Globus pallidus (tissue), 1 donor: ENCODE measurements at places on chromosomes 12 and 14.

GRCh38 chr12:23816394-23816851 lies 133.0 kb downstream of the SOX5 start:
- DNase-seq = no peak

DNA sequence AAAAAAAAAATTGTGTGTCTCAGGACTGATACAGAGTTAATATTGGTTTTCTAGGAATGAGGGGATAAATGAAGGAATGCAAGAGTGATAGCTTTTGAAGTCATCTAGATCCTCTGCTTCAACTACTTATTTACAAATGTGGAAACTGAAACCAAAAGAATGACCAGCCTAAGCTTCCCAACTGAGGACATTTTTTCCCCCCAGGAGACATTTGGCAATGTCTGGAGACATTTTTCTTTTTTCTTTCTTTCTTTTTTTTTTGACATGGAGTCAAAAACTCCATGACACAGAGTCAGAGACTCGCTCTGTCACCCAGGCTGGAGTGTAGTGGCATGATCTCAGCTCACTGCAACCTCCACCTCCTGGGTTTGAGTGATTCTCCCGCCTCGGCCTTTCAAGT lies 15.3 kb downstream of the DLK1 start:
- no peak for DNase-seq

GRCh38 chr12:52662093-52662917 lies 10.3 kb upstream of the KRT2 start:
- no peak for DNase-seq

- DNase-seq = no peak
Measured at GRCh38 chr12:3931206-3931605, 58.0 kb upstream of the PARP11 start.

DNA sequence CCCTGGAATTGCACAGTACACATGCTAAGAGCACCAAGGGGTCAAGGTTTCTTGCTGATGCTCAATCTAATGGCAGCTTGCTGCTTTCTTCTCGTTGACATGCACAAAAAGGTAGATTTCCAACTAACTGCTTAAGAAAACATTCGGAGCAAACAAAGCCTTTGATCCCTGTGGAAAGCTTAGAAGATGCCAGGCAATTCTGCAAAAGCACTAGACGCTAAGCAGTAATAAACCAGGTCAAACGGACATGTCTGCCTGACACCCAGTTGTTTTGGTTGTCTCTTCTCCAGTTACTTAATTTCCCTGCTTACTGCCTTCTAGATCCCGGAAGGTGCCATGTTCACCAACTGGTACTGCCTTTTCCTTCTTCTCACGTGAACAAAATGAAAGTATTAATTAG lies 100.5 kb upstream of the TMCC3 start:
- DNase-seq = no peak

DNA sequence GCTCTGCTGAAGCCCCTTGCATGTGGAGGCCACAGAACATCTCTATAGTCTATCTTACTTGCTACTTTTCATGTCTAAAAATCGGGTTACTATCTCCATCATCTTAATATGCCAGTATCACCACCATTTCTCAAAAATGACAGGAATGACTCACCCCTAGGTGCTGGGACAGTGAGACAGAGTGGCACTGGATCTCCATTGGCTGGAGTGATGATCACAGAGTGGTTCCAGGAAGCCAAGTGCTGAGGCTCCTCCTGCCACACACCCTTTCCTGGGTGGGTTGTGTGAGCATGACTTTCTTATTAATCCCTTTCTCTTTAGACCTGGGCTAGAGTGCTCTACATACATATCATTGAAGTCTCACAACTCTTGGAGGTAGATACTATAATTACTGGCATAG lies 3.3 kb upstream of the ASCL1 start:
- no peak for DNase-seq

GRCh38 chr12:25463521-25463920 lies 89.6 kb downstream of the LMNTD1 start:
- no peak for DNase-seq

GRCh38 chr12:107242189-107242588 lies 148.8 kb upstream of the CRY1 start:
- DNase-seq = no peak

DNA sequence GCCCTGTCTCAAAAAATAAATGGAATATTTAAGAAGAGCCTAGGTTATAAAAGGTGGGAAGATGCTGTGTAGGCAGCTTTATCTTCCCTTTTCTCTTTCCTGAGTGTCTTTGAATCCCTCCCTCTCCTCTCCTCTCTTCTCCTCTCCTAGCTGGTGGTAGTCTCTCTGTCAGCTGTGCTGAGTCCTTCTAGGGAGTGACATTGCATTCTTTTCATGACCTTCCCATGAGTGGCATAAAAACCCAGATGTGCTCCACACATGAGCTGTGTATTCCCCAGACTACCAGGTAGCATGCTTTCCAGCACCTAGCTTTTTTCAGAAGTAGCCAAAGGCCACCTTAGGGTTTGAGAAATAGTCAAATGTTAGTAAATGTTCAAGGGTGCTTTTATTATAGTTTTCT lies 23.6 kb downstream of the SAMD4A start:
- DNase-seq = no peak

GRCh38 chr12:51005030-51005429 lies 21.2 kb downstream of the SLC11A2 start:
- DNase-seq = no peak

- peak; percentile 84 for DNase-seq
Measured at GRCh38 chr12:125185740-125186470, 120.7 kb downstream of the AACS start.

GRCh38 chr12:126685636-126686035 lies 1581.3 kb upstream of the TMEM132C start:
- no peak for DNase-seq

DNA sequence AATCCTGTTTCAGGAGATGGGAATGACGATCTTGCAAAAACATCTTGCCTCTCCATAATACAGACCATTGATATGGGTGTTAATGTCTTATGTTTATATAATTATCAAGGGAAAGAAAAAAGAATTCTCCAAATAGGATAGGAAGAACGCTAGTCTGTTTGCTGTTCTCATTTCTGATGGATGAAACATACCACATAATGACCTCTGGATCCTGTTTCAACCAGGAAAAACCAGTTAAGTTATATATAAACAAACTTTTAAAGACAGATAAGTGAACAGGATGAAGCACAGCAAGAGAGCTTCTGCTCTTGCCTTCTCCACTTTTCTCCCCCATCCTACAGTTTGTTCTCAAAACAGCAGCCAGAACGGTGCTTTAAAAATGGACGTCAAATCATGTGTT lies 27.8 kb downstream of the COQ6 start:
- no peak for DNase-seq

- no peak for DNase-seq
Measured at GRCh38 chr14:68679301-68679700, 113.6 kb downstream of the ZFP36L1 start.

- DNase-seq = no peak
Measured at GRCh38 chr12:110687396-110688169, 1.3 kb downstream of the HVCN1 start.

GRCh38 chr12:2641207-2641606 lies 153.6 kb upstream of the FKBP4 start:
- DNase-seq = no peak

- DNase-seq = no peak
Measured at GRCh38 chr12:84696281-84696680, 216.3 kb downstream of the SLC6A15 start.

DNA sequence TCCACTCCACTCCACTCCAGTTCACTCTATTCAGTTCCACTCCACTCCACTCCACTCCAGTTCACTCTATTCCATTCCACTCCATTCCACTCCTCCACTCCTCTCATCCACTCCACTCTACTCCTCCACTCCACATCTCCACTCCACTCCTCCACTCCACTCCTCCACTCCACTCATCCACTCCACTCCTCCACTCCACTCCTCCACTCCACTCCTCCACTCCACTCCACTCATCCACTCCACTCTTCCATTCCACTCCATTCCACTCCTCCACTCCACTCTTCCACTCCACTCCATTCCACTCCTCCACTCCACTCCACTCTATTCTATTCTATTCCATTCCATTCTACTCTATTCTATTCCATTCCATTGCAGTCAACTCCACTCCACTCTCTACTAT lies 9.8 kb downstream of the SERPINA5 start:
- no peak for DNase-seq

GRCh38 chr14:69637503-69638031 lies 26.2 kb downstream of the SUSD6 start:
- DNase-seq = no peak

- DNase-seq = no peak
Measured at GRCh38 chr12:132228476-132229192, 84.4 kb downstream of the NOC4L start.

DNA sequence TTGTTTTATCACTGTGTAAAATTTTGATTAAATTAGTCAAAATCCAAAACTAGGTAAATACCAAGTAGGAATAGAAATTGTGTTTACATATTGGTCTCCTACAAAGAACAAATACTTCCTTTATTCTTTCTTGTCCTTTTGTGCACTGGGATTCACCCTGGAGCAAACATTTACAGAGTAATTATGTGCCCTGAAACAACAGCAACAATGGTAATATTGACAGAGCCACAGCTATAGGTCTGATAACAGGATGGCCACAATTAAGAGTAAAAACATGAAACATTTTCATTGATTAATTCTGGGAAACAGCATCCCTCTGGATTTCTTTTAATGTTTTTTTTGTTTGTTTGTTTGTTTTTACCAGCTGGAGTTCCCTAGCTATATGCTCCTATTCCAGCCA lies 61.2 kb downstream of the SLC38A6 start:
- DNase-seq = no peak

DNA sequence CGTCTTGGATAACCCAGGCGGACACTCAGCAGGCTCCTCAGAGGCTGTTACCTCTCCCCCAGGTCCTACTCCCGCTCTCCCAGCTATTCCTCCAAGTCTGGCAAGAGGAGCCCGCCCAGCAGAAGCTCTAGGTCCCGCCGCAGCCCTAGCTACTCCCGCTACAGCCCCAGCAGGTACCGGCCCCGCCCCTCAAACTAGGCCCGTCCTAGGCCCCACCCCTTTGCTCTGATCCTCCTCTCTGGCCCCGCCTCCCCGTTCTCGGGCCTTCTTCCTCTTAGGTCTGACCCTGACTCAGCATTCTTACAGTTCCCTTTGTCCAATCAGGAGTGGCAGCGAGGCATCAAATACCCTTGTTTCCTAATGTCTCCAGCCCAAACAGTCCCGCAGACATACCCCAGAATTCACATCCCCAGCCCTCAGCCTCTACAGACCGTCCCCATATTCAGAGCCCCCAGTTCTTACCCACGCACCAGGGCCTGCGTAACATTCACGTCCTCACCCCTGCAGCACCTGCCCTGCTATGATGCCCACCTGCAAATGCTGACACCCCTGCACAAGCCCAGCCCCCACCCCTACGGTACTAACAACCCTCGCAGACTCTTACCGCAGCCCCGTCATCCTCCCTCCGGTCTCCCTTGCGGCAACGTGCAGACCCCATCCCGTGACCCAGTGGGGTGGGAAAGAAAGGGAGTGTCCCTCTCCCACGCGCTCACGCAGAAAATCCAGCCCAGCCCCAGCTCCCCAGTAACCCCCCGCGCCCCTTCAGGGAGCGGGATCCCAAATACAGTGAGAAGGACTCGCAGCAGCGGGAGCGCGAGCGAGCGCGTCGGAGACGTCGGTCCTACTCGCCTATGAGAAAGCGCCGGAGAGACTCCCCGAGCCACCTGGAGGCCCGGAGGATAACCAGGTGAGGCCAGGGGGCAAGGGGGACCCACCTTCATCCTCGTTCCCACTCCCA lies 25.0 kb upstream of the HSPB8 start:
- peak; percentile 40 for DNase-seq

DNA sequence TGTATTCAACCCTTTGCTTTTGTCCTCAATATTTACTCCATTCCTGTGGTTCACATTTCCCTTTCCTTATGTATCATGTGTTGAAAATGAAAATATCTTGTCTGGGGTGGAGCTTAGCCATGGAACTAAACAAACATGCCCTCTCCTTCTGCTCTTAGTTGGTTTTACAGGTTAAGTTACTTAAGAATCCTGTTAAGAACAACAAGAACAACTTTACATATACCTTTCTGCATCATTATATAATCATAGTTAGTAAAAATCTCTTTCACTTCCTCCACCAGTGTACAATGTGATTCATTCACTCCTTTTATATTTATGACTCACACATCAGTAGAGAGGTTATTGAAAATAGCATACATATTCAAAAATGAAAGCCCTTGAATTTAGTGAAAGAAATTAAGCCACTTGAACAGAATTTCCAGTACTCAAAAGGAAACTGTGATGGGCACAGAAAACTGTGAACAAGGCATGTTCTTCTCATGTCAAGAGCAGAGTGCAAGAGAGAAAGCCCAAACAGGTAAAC lies 307.7 kb downstream of the CCDC91 start:
- no peak for DNase-seq

GRCh38 chr12:110193196-110193595 lies 69.0 kb downstream of the IFT81 start:
- no peak for DNase-seq

DNA sequence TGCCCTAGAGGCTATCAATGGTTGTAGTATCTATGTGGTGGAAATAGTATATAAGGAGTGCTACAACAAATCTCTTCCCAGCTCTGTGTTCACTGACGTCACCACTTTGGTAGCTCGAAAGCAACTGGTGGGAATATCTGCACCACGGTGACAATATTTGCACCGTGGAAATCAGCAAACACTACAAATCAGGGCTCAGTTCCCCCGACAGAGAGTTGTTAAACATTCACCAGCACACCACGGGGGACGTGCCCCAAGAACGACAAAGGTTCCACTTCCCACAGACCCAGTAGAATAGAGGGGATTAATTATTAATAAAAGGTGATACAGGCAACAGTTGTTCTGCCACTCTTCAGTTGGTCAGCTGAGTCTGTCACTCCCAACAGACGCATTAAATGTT lies 98.4 kb downstream of the CCDC60 start:
- no peak for DNase-seq

DNA sequence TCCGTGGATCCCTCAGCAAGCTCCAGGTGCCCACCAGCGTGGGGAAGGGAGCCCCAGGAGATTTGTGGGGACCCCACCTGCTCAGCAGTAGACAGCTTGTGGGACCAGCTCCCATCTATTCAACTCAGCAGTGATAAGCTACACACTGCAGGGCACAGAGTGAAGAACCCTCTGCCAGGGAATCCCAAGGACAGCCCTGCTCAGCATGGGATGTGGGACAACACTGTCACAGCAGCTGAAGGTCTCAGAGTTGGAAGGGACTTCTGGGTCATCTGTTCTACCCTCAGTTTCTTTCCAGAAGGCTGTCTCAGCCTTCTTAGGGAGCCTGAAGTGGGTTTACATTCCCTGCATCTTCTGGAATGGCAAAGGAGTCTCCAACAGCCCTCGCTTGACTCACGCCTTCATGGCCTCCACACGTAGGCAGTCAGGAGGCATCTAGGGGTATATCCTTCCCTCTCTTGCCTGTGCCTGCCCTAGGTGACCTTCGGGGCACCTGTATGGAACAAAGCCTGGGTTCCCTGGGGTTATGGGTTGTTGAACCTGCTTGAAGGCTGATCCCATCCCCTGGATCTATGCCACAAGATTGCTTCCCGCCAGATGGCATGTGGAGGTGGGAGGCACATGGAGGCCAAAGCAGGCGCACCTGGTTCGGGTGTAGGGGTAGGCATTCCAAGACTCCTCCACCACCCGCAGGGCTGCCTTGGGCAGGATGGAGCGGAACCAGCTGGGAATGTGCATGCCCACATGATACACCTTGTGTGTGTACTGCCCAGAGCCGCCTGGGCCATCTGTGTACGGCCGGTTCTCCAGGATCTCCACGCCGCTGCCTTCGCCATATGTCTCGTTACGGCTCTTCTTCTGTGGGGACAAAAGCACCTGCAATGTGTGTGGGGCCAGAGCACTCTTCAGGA lies 33.0 kb downstream of the ARL6IP4 start:
- DNase-seq = no peak

GRCh38 chr14:44941591-44941990 lies 20.2 kb downstream of the KLHL28 start:
- no peak for DNase-seq

- DNase-seq = peak; percentile 8
Measured at GRCh38 chr14:41606282-41606531, 469 bp upstream of the LRFN5 start.
